Right renal pelvis (tissue), 4 donors: ENCODE measurements at places on chromosomes 6 and 20. TPM values are rescaled to one million over a fixed set of nuclear protein-coding genes. Genes with fewer than 3 reads are reported as not detected.

DNA sequence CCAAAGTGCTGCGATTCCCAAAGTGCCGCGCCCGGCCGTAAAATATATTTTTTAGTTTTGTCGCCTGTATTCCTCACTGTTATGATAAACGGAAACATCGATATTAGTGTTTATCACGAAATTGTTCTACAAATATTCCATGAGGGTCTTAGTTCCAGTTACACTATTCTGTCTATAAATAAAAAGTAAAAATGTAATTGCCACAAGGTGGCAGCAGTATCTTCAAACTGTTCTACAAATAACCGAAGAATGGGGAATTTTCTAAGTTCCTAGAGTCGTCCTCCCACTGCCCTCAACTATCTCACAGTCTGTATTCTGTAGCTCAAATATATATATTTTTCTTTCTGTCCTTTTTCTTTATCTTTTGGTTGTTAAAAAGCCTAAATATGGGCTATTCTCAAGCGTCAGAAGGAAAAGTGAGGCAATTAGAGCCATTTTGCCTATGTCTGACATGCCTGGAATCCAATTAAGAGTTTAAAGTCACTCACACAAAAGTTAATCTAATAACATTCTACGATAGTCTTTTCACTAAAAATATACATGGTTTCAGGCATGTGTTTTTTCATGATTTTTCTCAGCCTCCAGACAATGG is 14.2 kb upstream of the FAM162B start:
- peak; percentile 33 for DNase-seq

PPDPF gene
- polyA plus RNA-seq = 229 TPM

DNA sequence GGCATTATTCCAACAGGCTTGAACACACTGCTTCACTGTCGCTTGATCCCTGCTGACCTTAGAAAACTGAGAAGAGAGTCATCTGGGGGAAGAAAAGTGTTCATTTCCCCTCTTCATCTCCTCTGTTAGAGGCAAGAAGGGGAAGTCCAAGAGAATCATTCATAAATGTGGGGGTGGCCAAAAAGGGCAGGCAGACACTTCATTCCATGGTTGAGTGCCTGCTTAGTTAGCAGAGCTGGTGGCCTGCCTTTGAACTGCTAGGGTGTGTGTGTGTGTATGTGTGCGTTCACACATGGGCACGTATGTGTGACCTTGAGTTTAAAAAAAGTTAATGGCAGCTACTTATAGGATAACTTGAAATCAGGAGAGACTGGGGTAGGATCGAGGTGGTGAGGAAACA is 39.4 kb upstream of the RFPL4B start:
- DNase-seq = peak; percentile 45

DNA sequence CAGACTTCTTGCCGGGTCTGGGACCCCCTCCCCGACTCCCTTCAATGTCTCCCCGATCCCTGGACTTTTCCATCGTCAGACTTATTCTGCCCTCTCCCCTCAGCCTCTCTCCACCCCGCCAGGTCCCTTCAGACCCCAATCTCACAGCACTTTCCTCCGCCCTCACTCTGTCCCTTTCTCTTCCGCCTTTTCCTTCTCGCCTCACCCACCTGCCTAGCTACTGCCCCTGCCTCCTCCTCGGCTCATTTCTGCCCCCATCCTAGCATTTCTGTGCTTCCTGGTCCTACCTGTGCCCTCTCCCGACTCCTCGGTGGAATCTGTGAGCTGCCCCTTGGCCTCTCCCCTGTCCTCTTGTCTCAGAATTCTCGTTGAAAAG is 616 bp downstream of the CHMP4B start:
- DNase-seq = no peak

- no peak for DNase-seq
Measured at GRCh38 chr6:100810015-100810414, 71.1 kb downstream of the ASCC3 start.

DNA sequence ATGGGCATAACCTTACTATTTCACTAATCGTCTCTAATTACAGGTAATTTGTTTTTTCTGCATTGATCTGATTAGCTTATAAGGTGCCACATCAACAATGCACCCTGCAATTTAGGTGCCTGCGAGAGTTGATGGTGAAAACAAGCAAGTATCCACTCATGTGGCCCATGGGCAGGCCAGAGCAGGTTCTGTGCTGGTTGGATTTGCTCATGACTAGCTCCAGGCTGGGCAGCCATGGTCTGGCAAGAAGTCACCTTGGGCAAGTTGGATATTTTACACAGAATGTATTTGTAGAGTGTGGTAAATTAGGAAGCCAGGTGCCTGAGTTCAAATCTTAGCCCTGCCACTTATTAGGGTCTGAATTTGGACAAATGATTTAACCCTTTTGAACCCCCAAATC is 25.3 kb downstream of the RAB44 start:
- no peak for DNase-seq

DNA sequence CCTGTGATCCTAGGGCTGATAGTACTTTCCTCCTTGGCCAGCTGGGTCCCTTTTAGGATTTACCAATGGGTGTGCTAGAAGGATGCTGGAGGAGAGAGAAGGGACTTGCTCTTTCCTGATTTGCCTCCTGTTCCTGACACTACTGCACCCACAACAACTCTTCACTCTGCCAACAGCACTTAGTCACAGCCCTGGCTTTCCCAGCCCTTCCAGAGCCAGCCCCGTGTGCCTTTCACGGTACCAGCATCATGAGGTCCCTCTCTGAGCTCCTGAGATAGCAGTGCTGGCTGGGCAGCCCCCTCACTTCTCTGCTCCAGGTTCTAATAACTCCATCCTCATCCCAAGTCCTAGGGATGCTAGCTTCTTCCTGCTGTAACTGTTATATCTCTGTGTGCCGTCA is 80.9 kb downstream of the DNAH8 start:
- no peak for DNase-seq

MRAP2 gene
- 3.1 TPM for polyA plus RNA-seq

DNA sequence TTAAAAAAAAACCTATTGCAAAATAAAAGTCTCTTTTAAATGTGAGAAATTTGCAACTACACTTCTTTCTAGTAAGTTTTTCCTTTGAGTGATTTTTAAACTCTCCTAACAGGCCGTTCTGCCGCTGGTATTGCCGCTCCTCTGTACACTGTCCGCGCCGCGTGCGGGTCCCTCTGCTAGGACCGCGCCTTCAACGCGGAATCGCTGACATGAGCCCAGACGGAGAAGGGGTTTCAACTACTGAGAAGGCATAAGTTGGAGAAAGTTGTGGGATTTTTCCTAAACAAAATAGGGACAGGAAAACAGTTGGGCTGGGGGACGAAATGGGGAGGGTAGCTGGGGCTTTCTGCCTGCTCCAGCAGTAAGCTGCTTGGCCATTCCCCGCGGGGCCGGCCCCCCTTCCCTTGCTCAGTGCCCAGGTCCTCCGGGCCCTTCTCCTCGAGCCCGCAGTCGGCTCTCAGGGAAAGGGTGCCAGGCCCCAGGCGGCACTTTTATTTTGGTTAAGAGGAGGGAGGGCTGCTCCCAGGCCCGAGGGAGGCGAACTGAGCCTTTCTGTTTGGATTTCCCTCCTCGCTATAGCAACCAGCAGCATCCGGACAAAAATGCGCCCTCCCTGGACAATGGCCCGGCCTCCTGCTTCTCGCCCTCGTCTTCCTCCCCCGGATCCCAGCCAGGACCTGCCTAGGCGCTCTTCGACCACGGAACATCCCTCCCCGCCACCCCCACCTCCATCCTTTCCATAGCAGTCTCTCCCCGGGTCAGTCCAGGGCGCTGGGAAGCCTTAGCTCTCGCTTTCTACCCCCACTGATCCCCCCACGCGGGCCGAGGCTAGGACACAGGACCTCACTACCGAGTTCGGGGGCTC is 6.8 kb upstream of the POU3F2 start:
- no peak for DNase-seq

GRCh38 chr6:89542081-89542857 is 96.3 kb downstream of the LYRM2 start:
- DNase-seq = no peak

GRCh38 chr20:24785141-24786110 is 163.6 kb upstream of the CST7 start:
- no peak for DNase-seq

- DNase-seq = no peak
Measured at GRCh38 chr20:63554361-63555278, 661 bp downstream of the FNDC11 start.

ARHGAP40 gene
- polyA plus RNA-seq = 0.98 TPM

GRCh38 chr6:13915561-13916229 is 9.1 kb upstream of the RNF182 start:
- DNase-seq = no peak

GRCh38 chr20:8220716-8221115 is 88.7 kb downstream of the PLCB1 start:
- no peak for DNase-seq

- no peak for DNase-seq
Measured at GRCh38 chr20:2507464-2507863, 1.3 kb downstream of the ZNF343 start.

INSM1 gene
- 0.03 TPM for polyA plus RNA-seq

- DNase-seq = no peak
Measured at GRCh38 chr6:34829137-34829536, 37.3 kb downstream of the BLTP3A start.

GRCh38 chr6:32424589-32425300 is 14.9 kb upstream of the HLA-DRA start:
- DNase-seq = no peak

GRCh38 chr20:32889281-32889680 is 30.6 kb downstream of the EFCAB8 start:
- no peak for DNase-seq

SLA2 gene
- polyA plus RNA-seq = 0.46 TPM

DNA sequence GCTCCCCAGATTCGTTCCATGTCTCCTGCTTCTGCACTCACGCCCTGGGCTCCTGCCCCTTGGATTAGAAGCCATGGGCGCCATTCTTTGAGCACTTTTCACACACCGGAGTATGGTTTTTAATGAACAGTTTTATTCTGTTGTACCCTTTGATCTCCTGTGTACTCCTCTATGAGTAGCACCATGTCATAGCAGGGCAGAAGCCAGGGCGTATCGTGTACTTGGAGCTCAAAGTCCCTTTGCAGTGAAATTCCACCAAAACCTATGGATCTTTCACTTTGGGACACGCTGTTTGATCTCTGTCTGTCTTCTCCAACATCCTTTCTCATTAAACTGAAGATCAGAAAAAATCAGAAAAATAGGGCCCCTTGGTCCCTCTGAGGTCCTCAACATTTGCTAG is 275.3 kb downstream of the NRN1 start:
- no peak for DNase-seq

DNA sequence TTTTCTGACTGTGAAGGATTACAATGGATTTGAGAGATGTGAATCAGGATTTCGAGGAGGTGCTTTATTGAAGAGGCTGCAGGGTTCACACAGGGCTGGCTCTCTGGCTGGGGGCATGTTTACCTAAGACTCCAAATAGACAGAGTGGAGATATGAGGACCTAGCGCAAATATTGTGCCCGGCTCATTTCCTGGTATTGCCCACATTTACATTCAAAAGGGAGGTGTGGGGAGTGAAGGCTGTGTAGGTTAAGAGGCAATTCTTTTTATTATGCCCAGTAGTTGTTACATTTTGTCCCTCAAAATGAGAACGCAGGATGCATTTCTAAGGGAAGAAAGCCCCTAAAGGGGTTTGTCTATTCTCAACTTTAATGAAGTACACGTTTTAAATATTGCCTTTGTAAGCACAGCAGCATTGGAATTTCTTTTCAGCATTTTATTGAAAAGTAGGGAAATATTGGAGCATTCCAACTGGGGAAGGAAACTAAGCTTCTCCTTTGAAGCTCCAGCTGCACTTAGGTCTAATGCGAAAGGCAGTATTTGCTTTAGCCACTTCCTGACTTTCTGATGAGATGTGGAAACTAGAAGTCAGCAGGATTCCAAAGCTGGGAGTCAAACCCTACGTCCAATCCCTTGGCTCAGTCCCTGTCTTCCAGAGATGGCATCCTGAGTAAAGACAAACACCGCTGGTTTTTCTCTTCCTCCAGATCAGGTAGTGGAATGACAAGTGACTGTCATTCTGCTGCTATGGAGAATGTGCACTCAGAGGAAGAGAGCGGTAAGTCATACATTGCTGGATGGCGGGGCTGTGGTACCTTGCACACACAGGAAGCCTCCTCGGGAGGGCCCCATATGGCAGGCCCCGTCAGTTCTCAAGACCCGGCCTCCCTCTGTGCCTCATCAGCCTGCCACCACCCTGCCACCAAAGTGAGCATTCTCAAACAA is 70.7 kb downstream of the MYB start:
- DNase-seq = no peak

DNA sequence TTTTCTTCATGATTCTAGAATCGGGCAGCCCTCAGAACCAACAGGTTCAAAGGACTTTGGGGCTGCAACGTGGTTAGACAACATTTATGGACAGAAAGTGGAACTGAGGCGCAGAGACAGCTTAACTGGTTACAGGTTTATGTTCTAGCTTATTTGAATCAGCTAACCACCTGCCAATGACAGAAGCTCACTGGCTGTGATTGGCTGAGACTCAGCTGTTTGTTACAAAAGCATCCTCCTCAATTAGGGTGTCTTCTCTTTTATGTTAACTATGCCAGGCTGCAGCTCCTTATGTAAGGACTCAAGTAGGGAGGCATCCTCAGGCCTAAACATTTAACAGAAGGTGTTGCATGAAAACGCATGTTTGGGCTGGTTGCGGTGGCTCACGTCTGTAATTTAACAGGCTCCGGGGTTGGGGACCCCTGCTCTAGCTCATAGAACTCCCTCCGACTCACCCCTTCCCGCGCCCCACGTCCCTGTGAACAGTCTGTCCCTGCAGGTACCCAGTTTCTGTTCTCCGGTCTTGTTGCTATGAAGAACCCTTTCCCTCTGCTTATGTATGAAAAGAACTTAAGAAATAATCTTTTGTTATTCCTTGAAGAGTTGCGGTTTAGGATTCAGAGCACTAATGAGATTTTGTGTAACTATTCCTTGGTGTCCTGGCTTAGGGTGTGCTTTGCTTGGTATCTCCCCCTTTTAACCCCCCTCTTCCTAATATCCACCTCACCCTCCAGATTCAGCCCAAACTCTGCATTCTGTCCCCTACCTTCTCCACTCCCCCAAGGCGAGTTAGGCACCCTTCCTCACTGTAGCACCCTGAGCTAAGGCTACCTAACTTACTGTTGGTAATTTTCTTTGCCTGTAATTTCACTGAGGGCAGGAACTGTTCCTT is 1.2 kb upstream of the TMEM181 start:
- DNase-seq = no peak

RGS17 gene
- polyA plus RNA-seq = 2.9 TPM

DNA sequence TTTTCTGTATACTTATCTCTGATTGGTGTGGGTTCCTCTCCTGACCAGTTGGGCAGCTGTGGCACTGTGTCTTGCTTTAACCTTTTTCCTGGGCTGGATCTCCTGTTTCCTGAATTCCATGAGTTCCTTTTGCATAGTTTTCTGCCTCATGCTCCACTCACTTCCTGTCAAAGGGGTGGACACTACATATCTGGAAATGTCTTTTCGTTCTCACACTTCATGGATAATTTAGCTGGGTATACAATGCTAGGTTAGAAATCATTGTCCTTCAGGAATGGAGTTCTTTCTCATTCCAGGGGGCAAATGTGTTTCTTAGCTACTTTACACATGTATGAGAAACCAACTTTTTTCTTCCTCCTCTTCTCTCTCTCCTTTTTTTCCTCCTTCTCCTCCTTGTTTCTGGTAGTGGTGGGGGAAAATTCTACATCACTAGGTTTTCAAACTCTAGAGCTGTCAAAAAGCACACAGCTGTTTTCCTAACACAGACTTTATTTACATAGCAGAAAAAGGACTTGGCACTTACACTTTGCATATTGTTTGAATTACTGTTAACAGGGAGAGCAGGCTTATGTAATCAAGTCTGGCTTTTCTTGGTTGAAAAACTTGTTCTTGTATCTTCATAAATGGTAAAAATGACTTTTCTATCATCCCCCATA is 9.0 kb upstream of the DDX27 start:
- no peak for DNase-seq
